ENCODE measurements at places on chromosomes 6 and 20.

- DNase-seq = no peak
Measured at GRCh38 chr6:3321875-3322274, 63.1 kb downstream of the PSMG4 start.

DNA sequence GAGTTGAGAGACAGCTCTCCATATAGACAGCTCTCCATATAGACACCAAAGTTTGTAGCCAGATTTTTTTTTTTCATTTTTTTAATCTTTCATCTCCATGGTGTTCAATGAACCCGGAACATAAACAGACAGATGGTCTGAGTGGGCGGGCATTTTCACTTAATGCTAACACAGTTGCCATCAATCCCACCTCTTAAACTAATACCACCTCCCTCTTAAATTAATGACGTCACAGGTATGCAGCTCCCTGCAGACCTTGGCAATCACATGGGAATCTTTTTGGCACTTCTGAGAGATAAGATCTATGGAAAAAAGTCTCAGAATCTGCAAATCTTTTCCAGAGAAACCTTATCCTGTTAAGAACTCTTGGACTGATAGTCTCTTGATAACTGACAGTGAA lies 43.2 kb downstream of the PFDN4 start:
- no peak for DNase-seq

DNA sequence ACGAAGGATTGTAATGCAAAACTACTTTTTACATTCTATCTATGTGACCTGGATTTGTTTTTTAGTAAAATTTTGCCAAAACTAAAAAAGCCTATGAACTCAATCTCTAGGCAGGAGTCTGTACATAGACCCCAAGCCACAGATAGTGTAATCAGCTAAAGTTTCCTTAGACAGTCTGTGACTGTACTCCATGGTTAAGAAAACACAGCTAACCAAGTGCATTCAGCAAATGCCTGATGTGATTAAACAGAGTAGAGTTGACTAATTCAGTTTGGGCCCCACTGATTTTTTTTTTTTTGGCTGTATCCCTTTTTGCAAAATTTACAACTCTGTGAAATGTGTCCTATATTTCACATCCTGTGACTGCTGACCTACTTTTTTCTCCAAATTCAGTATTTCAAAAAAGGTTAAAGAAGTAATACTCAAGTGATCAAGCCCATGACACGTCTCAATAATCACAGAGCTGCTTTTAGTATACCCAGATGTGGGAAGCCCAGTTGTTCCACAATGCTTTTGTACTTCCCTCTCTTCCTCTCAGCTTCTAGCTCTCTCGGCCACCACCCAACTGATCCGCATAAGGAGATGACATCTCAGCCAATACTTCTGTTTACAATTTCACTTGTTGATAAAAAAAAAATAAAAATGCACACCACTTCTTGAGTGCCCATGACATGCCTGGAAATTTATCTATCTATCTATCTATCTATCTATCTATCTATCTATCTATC lies 108.8 kb upstream of the TBX18 start:
- DNase-seq = no peak

DNA sequence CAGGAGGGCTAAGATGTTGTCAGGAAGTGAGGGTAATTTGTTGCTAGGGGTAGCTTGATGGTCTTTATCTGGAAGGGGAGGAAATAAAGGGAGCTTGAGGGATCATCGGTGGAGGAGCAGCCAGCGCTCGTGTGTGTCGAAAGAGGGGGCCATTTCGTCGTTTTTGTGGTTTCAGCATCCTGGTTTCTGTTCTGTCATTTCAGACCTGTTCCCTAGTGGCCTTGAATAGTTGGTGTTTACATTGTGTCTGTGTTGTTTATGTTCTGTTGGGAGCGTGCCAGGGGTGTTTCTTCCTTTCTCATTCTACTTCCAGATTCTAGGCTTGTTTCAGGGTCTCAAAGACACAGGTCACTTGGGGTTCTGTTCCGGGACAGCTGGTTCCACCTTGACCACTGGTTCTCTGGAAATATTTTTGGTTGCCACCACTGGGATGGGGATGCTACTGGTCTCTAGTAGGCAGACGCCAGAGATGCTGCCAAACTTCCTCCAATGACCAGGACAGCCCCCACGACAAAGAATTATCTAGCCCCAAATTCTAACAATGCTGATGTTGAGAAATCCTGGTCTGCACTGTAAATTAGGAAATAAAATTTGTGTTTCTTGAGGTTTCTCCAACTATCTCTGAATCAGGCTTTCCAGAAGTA lies 113.9 kb upstream of the NAA20 start:
- peak; percentile 25 for DNase-seq

DNA sequence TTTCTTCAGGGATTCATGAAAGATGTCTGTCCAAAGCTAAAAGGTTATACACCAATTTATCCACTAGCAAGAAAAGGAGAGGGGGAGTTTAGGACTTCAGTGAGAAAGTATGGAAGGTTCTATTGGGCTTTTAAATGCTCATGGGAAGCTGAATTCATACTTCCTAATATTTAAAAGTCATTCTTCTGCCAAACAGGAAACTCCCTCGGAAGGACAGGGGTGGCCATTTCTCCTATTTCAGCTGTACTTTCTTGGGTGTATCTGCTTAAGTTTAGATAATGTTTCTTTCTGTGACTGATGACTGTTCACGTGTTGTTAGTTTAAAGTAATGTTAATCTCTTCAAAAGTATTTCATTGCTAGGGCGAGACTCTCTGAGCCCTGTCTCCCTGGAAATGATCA lies 80.5 kb upstream of the IFNGR1 start:
- no peak for DNase-seq

GRCh38 chr20:11795071-11795615 lies 122.5 kb upstream of the BTBD3 start:
- DNase-seq = no peak

DNA sequence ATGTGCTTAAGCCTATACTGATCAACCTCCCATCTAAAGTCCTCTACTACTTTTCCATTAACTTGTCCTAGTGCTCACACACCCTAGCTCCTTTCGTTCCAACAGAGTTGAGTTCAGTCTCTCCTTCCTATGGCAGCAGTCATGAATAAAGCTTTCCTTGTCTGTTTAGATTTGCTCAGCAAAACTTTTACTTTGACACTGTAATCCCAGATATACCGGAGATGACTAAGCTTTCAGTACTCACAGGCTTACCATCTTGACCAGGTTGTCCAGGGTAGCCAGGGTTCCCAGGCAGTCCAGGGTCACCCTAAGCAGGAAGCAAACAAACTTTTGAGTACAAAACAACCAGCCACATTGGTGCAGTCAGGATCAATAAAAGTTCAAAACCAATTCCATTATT lies 90.7 kb downstream of the COL21A1 start:
- no peak for DNase-seq

GRCh38 chr6:129671442-129672340 lies 38.3 kb downstream of the ARHGAP18 start:
- peak; percentile 90 for DNase-seq

DNA sequence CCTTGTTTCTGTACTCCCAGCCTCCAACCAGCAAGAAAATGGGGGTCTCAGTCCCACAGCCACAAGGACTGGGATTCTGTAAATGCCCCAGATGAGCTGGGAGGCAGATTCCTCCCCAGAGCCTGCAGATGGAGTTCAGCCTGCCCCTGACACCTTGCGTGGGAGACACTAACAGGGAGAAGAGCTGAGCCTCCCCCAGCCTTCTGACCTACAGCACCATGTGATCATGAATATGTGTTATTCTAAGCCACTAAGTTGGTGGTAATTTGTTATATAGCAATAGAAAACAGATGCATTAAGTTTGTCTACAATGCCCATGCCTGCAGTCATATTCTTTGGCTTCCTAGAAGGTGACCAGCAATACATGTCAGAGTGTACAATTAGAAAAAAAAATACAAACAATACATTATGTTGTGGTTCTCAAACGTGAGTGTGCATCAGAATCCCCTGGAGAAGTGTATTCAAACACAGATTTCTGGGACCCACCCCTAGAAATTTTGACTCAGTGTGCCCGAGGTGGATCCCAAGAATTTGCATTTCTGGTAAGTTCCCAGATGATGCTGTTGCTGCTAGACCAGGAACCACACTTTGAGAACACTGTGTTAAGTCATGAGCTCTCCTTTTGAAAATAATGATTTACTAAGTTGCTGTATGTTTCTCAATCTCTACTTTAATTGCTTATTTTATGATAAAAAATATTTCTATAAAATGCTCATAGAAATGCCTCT lies 39.9 kb downstream of the SLC22A3 start:
- DNase-seq = no peak

- no peak for DNase-seq
Measured at GRCh38 chr6:44629636-44630035, 242.1 kb downstream of the CDC5L start.

GRCh38 chr20:60215816-60216730 lies 257.9 kb downstream of the CDH26 start:
- DNase-seq = no peak

GRCh38 chr6:14930366-14930989 lies 315.4 kb upstream of the JARID2 start:
- no peak for DNase-seq

DNA sequence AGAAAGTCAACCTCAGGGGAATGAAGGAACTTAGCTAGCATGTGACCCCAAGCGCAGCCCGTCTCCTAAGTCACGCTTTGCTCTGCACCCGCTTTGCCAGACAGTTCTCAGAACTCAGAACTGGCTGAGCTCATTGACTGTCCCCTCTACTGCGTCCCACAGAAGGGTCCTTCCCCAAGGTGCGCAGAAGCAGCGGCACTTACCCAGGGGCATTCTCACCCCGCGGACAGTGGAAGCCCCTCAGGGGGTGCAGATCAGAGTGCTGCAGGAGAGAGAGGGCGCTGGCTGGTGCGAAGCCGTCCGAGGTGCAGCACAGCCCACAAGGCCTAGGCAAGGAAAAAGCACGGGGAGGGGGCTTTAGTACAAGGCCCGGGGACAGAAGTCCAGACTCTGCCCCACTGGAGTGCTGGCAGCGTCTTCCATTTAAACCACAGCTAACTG lies 807 bp downstream of the SNHG17 start:
- DNase-seq = peak; percentile 2

- DNase-seq = no peak
Measured at GRCh38 chr20:36254076-36254475, 17.8 kb downstream of the AAR2 start.

DNA sequence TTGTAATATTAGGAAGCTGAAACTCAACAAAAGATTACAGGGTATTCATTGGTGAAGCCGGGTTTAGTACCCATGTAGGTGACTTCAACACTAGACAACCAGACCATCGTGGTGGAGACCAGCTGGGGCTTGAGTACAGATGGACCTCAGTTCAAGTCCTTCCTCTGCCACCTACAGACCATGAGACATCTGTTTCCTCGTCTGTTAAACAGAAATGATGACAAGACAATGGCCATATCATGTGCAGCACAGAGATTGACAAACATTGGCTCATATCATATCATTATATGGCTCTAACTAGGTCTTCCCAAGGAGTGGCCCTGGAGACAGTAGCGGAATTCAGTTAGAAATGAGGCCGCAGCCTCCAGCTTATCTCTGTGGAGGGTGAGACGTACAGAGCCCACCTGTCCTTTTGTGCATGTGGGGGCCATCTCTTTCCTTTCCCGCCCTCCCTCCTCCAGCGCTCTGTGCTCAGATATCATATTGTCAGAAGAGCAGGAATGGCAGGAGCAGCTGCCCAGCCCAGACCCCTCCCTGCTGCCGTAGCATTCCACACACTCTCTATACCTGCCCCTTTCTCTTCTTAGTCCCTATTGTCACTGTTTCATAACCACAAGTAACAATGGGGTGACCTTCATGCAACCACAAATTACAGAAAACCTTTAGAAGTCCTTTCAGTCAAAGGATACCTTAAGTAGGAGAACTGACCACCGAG lies 75.1 kb downstream of the LY86 start:
- no peak for DNase-seq

- DNase-seq = peak; percentile 35
Measured at GRCh38 chr6:118724211-118724610, 72.8 kb upstream of the CEP85L start.

- DNase-seq = no peak
Measured at GRCh38 chr20:3606021-3606420, 57.2 kb downstream of the GFRA4 start.

- DNase-seq = no peak
Measured at GRCh38 chr6:159844737-159845645, 44.9 kb downstream of the PNLDC1 start.

DNA sequence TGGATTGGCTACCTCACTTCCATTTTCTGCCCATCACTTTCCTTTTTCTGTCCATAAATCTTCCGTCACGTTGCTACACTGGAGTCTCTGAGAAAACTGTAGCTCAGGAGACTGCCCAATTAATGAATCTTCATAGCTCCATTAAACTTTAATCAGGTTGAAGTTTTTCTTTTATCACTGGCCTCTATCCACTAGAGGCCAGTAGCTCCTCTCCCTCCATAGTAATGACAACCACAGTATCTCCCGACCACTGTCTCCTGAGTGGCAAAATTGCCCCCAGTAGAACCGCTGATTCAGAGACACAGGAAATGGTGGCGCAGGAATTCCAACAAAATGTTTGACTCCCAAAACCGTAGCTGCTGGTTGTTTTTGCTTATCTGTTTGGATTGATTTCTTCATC lies 18.4 kb upstream of the DOK5 start:
- no peak for DNase-seq

GRCh38 chr20:43960231-43960630 lies 45.6 kb downstream of the TOX2 start:
- no peak for DNase-seq

- DNase-seq = peak; percentile 44
Measured at GRCh38 chr20:34365765-34366213, 2.7 kb downstream of the ITCH start.

GRCh38 chr6:169038691-169039090 lies 215.0 kb downstream of the THBS2 start:
- DNase-seq = no peak

Measured in CD4-positive, alpha-beta T cell treated with Interleukin-4 for 4 hours (primary cell).